ENCODE measurements at places on chromosomes 13 and 19.
A peak's percentile ranks its signal among the peaks of the same experiment; 100 is the strongest.

DNA sequence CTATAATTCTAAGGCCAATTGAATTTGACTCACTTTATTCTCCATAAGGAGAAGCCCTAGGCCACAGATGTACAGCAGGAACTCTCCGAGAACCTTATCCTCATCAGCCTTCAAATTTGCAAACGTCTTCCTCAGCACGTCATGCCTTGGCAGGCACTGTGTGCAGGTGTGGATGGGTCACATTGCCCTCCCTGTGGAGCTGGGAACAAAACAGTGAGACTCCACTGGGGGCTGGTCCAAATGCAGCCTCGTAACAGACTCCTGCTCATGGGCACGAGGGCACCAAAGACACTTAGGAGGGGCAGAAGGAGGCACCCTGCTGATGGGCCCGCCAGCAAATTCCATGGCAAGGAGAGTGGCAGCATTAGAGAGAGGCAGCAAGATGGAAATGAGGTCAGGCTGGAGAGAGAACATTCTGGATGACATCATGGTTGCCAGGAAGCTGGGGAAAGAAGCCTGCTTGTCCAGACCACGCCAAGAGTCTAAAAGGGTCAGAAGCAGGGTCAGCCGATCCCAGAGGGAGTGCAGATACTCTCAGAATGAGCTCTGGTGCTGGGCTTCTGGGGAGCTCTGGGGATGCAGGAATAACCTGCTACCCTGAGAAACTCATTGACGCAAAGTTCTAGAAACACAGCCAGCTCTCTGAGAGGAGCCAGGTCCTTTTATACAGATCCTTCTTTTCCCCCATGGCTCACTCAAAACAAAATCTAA lies 242.2 kb downstream of the B3GLCT start:
- DNase-seq, result peak; percentile 66

DNA sequence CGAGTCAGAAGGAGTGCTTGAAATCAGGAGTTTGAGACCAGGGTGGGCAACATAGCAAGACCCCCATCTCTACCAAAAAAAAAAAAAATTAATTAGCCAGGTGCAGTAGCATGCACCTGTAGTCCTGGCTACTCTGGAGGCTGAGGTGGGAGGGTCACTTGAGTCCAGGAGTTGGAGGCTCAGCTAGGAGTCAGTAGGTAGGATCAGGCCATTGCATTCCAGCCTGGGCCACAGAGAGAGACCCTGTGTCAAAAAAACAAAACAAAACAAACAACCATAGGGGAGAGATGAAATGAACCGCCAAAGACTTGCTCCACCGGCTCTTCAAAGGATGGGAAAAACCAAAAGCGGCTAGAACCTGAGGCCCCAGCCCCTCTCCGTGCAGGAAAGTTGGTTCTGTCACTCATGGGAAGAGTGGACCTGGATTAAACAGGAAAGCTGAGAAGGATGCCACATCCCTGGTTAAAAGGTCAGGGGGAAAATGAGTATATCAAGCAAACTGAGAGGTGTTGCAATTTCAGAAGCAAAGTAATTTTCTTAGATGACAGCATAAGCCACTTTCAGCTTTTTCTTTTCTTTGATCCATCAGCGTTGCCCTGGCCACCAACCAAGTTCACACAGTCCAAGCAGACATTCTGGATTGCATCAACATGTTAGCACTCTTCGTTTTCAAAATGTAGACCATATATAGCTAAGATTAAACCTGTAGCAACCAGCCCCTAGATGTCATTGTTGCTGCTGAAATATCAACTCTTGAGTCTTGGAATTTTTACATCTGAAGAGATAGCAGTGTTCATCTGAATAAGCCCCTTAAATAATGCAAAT lies 8.9 kb upstream of the ZNF507 start:
- no peak for DNase-seq

- peak; percentile 99 for DNase-seq
Observed at GRCh38 chr13:30870049-30870884, 35.8 kb upstream of the MEDAG start.

DNA sequence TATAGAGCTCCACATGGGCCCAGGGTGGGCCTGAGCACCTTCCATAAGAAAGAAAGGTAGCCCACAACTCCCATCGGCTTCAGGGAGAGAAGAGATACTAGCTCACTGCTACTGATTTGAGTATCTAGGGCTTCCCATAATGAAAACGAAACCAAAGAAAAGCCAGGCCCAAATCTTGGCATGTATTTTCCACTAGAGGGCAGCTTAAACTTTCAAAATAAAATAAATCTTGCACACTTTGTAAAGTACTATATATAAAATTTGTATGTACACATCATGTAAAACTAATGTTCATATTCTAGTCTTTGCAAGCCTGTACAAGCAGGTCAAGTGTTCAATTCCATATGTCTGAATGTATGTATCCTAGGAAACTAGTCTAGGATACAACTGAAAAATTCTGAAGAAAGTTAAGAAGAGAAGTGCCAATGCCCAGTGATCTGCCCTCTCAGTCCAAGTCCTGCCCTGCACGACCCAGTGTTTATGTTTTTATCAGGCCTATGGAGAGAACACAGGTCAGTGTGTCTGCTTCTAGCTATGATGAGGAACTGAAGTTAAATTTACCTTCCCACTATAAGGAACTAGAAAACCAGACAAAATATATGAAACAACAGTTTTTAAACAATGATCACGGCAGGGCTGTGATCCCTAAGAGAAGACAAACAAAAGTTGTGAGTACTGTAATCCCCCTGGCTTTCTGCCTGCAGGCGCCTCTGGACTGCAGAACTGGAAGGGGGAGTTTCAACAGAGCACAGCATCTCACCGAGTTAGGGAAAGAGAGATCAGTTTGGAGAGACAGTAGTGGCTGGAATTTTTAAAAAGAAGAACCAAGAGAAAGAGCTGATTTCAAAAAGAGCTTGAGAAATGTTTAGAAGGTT lies 475.7 kb downstream of the UQCRFS1 start:
- DNase-seq, result no peak

GRCh38 chr13:45119469-45119990 lies 780 bp upstream of the GTF2F2 start:
- no peak for DNase-seq

- no peak for DNase-seq
Observed at GRCh38 chr19:17455308-17456123, 5.2 kb downstream of the NXNL1 start.

GRCh38 chr19:38034492-38034860 lies 127.5 kb downstream of the SIPA1L3 start:
- no peak for DNase-seq

Measured in tibial artery (tissue), 4 donors.